Right lobe of liver (tissue), 6 donors: ENCODE measurements at places on chromosomes 3 and 15. TPM values are rescaled to one million over a fixed set of nuclear protein-coding genes. Genes with fewer than 3 reads are reported as not detected.

- DNase-seq: no peak
Measured at GRCh38 chr3:43969944-43970343, 271.7 kb upstream of the TOPAZ1 start.

Gene ESYT3
- total RNA-seq: 0.29 TPM

GRCh38 chr3:80771085-80771484 is 990.4 kb downstream of the GBE1 start:
- DNase-seq: no peak

Gene CFAP161
- not detected for total RNA-seq

Gene NAALADL2
- total RNA-seq: 2.1 TPM

- no peak for DNase-seq
Measured at GRCh38 chr3:72105306-72105705, 320.4 kb upstream of the PROK2 start.

- no peak for DNase-seq
Measured at GRCh38 chr15:89320200-89320599, 14.4 kb downstream of the POLG start.

- no peak for DNase-seq
Measured at GRCh38 chr3:3170998-3171397, 8.5 kb downstream of the CRBN start.

Gene SST
- not detected for total RNA-seq

Gene VEPH1
- total RNA-seq: 1.4 TPM

GRCh38 chr3:7813365-7813764 is 688.3 kb upstream of the LMCD1 start:
- DNase-seq: no peak

Gene PIGBOS1
- total RNA-seq: 4.8 TPM

Gene TP53BP1
- 11.2 TPM for total RNA-seq

Gene CSPG5
- total RNA-seq: 0.18 TPM

- no peak for DNase-seq
Measured at GRCh38 chr15:92161039-92161670, 232.5 kb upstream of the ST8SIA2 start.

- no peak for DNase-seq
Measured at GRCh38 chr3:191085091-191085490, 114.0 kb upstream of the OSTN start.

GRCh38 chr15:47961401-47962090 is 159.2 kb upstream of the SLC24A5 start:
- DNase-seq: no peak

- DNase-seq: no peak
Measured at GRCh38 chr3:60660026-60660425, 591.2 kb downstream of the FHIT start.

Gene ATP10A
- 0.60 TPM for total RNA-seq

Gene NEDD4
- 36.9 TPM for total RNA-seq

GRCh38 chr15:65416845-65417416 is 5.8 kb downstream of the IGDCC4 start:
- DNase-seq: no peak

Gene XCR1
- total RNA-seq: 0.06 TPM

DNA sequence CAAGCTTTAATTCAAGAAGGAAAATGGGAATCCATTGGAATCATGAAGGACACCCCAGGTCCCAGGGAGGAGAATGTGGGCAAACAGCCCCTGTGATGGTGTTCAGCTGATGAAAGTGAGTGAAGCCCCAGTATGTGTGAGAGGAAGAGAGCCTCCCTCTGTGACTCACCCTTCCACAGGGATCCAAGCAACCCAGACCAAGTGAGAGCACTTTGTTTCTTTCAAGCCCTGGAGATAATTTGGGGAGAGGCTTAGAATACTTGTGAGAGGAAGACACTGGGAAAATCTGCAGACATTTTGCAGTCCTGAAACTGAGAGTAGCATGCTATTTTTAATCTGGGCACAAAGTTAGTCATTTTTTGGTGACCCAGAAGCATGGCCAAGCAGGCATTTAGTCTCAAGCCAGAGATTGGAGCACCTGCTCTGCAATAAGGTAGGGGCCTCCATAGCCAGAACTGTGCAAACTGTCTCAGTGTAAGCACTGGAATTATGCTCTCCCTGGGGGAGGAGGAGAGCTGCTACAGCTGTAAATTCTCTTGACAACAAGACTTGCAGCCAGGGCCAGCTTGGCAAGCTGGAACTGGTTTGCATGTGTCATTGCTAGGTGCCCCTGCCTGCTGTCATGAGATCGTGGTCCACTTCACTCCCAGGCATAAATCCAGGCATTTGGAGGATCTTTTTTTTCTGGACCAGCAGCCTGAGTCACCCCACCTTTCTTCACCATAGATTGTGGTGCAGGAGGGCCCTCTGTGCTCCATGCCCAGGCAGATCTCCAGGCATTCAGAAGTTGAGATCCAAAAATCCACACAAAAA is 537.8 kb upstream of the DPPA4 start:
- no peak for DNase-seq

DNA sequence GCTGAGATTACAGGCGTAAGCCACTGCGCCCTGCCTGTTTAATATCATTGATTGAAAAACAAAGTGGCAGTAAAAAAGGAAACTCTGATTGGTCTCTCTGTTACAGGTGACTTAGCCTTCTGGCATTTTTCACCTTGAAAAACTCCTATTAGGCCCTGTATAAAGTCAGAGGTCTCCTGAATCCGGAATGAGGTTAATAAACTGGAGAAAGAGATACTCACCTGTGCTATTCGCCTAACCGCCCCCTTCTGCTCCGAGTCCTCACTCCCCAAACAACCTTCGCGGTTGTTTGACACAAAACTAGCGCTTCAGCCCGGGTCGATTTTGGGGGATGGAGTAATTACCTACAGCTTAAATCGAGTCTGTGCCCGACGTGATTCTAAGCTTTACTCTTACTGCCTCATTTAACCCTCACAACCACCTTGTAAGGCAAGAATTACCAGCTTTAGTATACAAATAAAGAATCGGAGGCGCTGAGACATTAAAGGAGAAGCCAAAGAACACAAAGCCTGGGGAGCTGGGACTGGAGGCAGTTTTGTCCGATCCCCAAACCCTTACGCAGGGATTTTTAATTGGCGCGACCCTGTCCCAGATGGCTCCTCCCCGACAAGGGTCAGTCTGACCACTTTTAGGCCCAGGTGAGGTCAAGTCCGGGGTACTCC is 441 bp downstream of the CEP70 start:
- DNase-seq: no peak

Gene HRH1
- total RNA-seq: 0.14 TPM

Gene PLA2G4B
- total RNA-seq: 0.31 TPM

DNA sequence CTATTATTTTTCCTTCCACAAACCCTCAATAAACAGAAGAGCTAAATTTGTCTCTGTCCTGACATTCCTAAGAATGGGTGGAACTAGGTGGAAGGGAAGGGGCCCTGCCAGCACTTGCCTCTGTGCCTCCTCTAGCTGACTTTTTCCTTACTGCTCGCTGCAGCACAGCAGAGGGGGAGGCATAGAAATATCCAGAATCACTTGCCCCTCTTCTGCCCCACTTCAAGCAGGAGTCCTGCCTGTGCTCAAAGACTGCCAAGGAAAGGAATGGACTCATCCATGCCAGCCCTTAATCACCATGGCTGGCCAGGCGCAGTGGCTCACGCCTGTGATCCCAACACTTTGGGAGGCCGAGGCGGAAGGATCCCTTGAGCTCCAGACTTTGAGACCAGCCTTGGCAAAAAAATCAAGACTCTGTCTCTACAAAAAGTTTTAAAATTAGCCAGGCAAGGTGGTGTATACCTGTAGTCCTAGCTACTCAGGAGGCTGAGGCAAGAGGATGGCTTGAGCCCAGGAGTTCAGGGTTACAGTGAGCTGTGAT is 51.8 kb downstream of the ADCY5 start:
- DNase-seq: no peak

Gene CSPG4
- 0.15 TPM for total RNA-seq

DNA sequence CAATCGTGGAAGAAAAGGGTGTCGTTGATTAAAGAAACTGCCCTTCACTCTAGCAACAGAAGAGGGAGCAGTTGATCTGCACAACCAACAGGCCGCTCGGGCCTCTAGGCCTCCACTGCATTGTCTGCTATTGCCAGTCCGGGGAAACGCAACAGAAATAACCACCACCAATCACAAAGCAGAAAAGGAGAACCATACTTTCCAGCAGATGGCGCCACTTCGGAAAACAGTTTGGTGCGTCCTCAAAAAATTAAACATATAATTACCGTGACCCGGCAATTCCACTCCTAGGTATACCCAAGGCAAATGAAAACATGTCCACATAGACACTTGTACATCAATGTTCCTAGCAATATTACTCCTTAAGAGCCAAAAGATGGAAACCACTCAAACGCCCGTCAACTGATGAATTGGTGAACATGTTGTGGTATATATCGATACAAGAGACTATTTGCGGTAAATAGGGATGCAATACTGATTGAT is 154.1 kb downstream of the TJP1 start:
- peak; percentile 74 for DNase-seq

DNA sequence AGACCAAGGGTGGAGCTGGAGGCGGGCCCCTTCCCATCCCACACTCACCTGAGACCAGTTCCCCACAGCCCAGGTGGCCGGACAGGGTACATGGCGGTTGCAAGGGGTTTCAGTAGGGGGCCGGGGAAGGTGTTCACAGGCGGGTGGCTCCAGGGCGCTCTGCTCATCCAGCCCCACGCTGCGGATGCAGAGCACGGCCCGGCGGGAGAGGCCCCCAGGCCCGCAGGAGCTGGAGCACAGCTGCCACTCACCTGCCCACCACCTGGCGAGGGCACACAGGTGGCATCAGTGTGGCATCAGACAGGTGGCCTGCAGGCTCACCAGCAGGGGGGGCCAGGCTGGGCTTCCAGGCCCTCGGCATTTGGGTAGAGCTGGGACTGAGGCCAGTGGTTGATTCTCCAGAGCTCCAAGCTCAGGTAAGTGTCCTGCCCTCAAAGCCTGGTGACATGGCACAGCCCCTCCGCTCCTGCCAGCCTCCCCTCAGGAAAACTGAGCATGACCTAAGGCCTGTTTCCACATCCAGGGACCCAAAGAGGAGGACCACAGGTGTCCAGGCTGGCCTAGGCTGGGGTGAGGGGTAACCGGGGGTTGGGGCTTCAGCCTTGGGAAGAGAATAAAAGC is 43.8 kb downstream of the ADAMTS7 start:
- DNase-seq: peak; percentile 38

DNA sequence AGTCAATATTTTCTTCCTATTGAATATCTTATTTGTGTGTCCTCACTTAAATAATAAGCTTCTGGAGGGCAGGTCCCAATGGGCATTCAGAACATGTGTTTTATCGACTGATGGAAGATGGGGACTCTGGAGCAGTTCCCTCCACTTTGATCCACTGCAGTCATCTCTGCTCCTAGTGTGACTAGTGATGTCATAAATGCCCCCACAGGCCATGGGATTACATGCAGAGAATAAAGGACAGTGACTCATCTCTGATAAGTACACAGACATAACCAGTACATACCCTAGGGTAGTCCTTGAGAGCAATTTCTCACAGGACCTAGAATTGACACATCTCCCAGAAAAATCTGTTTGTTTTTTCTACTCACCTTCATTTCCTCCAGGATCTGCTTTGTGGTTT is 49.4 kb upstream of the FMN1 start:
- DNase-seq: no peak

Gene LYZL4
- not detected for total RNA-seq

GRCh38 chr15:34783991-34784390 is 11.4 kb downstream of the ACTC1 start:
- no peak for DNase-seq

Gene ST3GAL6
- total RNA-seq: 24.5 TPM

DNA sequence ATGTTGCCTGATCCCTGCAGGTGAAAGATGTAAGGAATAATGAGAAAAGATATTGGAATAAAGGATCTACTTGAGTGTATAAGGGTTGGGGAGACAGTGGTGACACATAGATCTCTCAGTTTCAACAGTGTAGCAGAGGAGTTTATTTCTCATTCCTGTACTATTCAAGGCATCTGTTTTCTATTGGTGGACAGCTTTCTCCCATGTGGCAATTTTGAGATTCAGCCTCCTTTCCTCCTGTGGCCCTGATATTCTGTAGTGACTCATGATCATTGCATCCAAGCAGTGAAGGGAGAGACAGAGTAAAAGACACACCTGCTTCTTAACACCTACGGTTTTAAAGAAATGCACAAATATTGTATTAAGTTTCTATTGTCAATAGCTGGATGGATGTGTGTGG is 327.6 kb downstream of the GRM7 start:
- DNase-seq: no peak

- peak; percentile 71 for DNase-seq
Measured at GRCh38 chr3:12871404-12871983, 30.1 kb upstream of the RPL32 start.

Gene SLC12A1
- total RNA-seq: not detected
